Omental fat pad (tissue), 4 donors: ENCODE measurements at places on chromosomes 16 and 17.

GRCh38 chr17:72790190-72790589, 302.3 kb downstream of the SLC39A11 start:
- no peak for DNase-seq

- DNase-seq = no peak
Measured at GRCh38 chr17:60318830-60319229, 73.1 kb downstream of the USP32 start.

DNA sequence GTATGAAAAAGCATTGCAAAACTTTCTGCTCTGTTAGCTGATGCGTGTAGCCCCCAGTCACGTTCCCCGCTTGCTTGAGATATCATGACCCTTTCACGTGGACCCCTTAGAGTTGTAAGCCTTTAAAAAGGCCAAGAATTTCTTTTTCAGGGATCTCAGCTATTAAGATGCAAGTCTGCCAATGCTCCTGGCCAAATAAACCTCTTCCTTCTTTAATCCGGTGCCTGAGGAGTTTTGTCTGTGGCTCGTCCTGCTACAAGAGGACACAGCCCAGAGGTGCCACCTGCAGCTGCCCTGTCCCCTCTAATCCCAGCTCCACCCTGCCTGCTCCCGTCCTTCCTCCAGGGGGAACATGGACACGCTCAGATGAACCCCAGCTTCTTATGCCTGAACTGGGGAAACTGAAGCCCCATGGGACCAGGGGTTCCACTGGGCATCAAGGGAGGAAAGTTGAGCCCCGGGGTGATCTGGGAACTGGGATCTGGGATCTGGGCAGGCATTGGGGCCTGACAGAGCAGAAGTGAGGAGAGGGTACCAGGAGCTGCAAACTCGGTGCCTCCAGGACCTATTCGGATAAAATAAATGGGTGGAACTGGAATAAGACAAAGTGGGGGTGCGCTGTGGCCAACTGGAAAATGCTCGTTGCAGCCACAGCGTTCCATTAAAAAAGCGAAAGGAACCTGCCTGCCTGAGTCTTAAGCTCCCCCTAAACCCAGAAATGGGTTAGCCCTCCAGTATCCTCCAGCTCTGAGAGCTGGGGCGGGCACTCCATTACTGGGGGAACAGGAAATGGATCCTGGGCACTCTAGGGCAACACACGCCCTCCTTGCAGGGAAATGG, 19.7 kb downstream of the QPRT start:
- DNase-seq = no peak

- no peak for DNase-seq
Measured at GRCh38 chr16:83538707-83539106, 269.1 kb upstream of the HSBP1 start.

GRCh38 chr17:41382394-41382793, 288 bp upstream of the KRT34 start:
- DNase-seq = no peak

- DNase-seq = no peak
Measured at GRCh38 chr17:21686165-21687015, 5.9 kb upstream of the KCNJ18 start.

DNA sequence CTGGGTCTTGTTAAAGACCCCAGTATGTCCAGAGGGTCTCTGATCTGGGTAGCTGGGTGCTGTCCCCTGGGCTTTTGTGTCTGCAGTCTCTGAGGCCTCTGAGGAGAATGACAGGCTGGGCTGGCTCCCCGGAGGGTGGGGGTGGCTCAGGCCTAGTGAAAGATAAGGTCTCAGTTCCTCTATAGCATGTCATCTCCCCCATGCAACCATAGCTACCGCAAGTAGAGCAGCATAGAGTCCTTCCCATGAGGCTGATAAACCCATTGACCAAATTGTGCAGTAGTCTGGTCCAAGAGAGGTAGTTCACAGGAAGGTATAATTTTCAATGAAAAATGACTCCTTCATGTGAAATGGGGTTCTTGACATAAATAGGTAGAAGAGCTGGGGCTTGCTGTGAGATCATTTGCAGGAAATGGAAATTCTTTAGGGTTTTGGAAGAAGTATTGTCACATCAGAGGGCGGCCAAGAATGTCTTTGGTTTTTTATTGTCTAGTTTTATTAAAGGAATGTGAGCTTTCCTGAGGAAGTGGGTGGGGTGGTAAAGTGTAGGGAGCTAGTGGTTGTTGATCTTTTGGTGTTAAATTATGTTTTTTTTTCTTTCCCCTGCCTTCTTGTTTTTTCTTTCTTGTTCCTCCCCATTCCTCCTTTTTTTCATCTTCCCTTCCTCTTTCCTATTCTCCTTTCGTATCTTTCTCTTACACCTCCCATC, 21.0 kb downstream of the SLC7A6OS start:
- no peak for DNase-seq

DNA sequence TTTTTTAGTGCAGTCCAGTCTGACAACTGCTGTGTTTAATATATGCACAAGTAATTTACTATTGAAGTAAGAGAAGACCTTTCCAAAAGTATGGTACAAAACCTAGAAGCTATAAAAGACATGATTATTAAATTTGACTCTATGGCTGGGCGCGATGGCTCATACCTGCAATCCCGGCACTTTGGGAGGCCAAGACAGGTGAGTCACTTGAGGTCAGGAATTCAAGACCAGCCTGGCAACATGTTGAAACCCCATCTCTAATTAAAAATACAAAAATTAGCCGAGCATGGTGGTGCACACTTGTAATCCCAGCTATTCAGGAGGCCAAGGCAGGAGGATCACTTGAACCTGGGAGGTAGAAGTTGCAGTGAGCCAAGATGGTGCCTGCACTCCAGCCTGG, 41.4 kb upstream of the VWA3A start:
- DNase-seq = no peak

- no peak for DNase-seq
Measured at GRCh38 chr17:77724876-77725615, 233.5 kb upstream of the TNRC6C start.

DNA sequence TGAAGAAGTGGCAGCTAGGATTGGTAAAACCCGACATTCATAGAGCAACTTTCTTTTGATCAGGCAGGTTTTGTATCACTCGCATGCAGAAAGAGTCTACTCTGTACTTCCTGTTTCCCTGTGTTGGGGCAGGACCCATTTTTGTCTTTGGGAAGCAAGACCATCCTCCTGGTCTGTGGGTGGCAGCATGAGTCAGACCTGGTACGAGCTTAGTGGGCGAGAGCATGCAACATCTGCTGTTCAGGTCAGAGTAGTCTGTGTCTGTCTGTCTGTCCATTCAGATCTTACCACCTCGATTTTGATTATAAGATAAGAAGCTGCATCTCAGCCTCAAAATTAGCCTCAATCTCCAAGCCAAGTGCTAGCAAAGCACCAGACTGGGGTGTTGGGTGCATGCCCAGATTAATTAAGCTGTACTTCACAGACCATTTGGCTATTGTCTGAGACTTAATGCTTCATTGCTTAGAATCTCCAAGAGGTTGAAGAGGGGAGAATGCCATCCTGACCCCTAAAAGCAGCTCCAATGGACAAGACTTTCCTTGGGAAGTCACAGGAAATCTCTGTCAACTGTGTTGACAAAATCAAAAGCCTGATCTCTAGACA, 110.9 kb downstream of the XYLT1 start:
- no peak for DNase-seq

GRCh38 chr17:3766779-3767178, 34.2 kb downstream of the ITGAE start:
- no peak for DNase-seq

- no peak for DNase-seq
Measured at GRCh38 chr16:11621920-11622651, 35.4 kb upstream of the LITAF start.

DNA sequence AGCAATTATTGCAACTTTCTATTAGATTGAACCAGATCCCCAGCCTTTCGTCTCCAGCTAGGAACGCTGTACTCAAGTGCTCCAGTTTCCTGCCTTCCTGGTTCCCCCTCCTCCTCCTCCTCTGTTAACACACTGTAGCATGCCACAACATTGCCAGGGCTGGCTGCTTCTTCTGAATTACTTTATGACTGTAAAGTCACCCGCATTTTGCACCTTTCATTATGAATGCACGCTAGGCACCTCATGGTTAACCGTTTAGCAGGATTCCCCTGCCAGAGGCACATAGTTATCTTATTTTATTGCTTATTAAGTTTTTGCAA, 4.5 kb downstream of the ZNF423 start:
- DNase-seq = no peak

DNA sequence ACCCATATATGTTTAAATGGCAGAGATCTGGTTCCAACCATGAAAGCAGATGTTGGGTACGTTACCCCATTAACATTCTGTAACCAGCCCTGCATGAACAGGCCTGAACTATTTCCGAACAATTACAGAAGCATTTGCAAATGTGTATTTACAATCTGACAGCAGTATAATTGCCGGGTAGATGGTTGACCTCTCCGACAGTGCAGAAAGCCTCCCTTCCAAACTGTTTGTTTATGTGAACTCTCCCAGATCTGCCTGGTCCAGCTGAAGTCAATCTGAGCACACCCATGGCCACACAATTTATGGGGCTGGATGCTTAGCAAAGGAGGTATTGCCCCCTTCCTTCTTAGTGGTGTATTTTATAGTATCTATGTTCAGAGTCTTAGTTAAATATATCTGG, 21.8 kb downstream of the NUDT7 start:
- no peak for DNase-seq

GRCh38 chr16:83044589-83044988, 417.8 kb downstream of the CDH13 start:
- DNase-seq = no peak

DNA sequence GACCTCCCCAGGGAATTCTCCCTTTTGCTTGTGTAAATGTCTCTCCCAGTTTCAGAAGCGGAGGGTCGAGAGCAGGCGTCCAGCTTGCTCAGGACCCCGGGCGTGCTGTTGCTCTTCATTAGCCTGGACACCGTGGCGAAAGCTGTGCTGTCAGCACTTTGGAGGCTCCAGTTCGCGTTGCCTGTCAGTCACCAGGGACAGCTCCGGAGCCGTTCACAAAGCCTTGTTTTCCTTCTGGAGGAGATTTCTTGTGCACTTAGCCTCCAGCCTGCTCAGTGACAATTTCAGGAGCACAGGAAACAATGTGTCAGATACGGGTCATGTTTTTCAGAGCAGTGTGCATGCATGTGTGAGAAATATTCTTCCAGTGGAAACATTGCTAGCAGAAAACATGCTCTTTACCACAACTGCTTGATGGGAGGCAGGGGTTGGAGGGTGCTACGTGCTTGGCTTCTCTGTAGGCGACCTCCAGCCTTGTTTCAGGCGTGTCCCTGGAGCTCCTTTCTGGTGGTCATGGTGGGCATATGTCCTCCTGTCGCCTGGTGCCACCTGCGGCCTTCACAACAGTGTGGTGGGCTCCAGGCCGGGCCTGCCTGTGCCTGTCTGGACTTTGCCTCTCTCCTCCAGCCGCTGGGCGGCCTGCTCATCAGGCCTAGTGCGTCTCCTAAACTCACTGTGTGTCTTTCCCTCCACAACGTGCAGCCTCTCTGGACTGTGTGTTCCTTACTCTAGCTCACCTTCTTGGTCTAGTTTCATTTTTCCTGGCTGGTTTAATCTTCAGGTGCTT, 29.0 kb downstream of the ZNF750 start:
- no peak for DNase-seq

GRCh38 chr16:75208861-75209505, 2.0 kb upstream of the CTRB2 start:
- DNase-seq = no peak

- DNase-seq = no peak
Measured at GRCh38 chr17:68771867-68772515, 170.8 kb upstream of the FAM20A start.

DNA sequence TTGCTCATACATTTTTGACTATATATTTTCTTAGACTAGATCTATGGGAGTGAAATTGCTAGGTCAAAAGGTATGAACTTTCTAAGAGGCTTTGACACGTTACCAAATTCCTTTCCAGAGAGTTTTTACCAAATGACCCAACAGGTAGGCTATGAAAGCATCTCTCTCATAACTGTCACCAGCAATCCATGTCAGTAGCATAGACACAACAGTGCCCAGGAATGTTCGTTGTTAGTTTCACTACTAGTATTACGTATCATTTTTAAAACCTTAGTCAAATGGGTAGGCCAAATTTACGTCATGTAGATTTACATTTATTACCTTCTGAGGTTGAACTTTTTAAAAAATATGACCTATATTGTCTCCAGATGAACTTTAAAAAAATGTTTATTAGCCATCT, 66.8 kb downstream of the MARCHF10 start:
- no peak for DNase-seq

GRCh38 chr16:68752602-68753001, 15.5 kb downstream of the CDH1 start:
- no peak for DNase-seq

- DNase-seq = no peak
Measured at GRCh38 chr16:10964891-10965326, 20.5 kb downstream of the CLEC16A start.

DNA sequence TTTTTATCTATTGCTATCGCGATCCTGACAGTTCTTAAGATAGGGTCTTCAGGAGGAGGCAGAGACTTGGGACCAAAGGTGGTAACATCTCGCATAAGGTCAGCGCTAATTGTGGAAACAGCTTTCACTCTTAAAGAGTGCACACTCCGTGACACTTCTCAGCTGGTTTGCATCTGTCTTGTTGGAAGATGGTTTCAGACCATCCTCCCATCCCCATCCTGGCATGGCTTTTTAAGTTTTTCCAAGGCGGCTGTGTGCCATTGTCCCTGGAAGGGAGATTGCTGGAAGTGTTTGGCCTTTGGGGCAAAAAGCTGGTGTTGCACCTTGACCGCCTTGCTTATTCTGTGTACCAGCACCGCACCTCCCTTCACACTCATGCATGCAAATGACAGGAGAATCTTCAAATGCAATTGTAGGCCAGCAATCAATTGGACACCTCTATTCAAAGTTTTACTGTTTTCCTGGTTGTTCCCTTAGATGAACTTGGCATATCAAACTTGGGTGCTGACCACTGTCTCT, 1.5 kb downstream of the SOCS7 start:
- no peak for DNase-seq

GRCh38 chr16:78675312-78675711, 575.9 kb downstream of the WWOX start:
- no peak for DNase-seq

GRCh38 chr16:4426021-4426684, 485 bp downstream of the DNAJA3 start:
- DNase-seq = no peak

GRCh38 chr16:4194661-4195060, 47.2 kb downstream of the SRL start:
- DNase-seq = no peak

- no peak for DNase-seq
Measured at GRCh38 chr16:15879255-15879811, 9.1 kb downstream of the CEP20 start.
